ENCODE measurements at places on chromosomes 4 and X.

DNA sequence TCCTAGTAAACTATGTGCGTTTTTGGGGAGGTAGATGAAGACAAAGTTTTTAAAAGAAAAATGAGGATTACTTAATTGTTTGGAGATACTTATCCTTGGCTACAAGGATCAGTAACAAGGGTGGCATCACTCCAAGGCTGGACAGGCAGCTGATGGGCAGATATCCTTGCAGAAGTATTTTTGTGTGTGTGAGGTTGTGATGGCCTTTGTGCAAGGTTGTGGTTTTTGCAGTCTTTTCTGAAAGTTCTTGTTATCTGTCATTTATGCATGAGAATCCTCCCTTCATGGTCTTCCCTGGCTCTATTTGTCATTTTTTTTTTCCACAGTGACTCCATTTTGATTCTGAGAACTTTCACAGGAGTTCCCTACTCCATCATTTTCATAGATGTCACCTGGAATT is 96.0 kb upstream of the C1GALT1C1 start:
- DNase-seq, result no peak

GRCh38 chr4:159608436-159608835 is 505.6 kb downstream of the RAPGEF2 start:
- no peak for DNase-seq

- no peak for DNase-seq
Measured at GRCh38 chrX:100830143-100830542, 10.0 kb downstream of the CSTF2 start.

- DNase-seq, result no peak
Measured at GRCh38 chr4:142743121-142743825, 102.8 kb downstream of the INPP4B start.

GRCh38 chr4:127165971-127166370 is 466.8 kb upstream of the INTU start:
- DNase-seq, result no peak

GRCh38 chr4:47213971-47214370 is 182.6 kb downstream of the GABRB1 start:
- DNase-seq, result no peak

GRCh38 chrX:70331161-70331560 is 41.3 kb downstream of the KIF4A start:
- DNase-seq, result no peak

GRCh38 chr4:145195167-145195952 is 15.0 kb upstream of the OTUD4 start:
- DNase-seq, result no peak

DNA sequence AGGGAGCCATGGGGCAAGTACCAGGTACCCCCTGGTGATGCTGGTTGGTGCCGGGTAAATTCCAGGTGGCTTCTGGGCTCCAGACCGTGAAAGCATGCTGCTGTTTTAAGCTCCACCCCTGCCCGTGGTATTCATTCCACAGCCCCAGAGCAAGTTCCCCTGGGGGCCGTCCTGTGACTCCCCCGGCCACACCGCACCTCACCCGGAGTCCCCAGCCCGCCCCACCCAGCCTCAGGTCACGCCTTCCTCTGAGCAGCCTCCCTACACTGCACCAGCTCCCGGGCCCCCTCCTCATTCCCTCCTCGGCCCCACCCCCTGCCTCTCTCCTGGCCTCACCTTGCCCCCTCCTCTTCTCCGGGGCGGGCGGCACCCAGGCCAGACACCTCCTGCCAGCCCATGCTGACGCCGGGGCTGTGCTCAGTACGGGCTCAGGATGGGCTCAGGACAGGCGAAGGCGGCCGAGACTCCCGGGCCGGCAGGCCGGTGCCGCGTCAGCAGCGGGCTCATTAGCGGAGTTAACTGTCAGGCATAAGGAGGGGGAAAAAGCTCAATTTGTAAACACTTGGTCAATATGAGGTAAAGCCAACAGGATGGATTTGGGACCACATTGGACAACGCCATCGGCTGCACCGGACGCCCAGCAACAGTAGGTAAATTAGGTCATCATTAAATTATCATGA is 127.4 kb downstream of the FAM53A start:
- no peak for DNase-seq

- DNase-seq, result no peak
Measured at GRCh38 chr4:60737858-60738257, 462.3 kb upstream of the ADGRL3 start.

- DNase-seq, result no peak
Measured at GRCh38 chr4:7511525-7511924, 76.8 kb upstream of the PSAPL1 start.
